Activated naive CD8-positive, alpha-beta T cell treated with anti-CD3 and anti-CD28 coated beads for 36 hours (primary cell): ENCODE measurements at places on chromosomes 16 and 17. TPM values are rescaled to one million over a fixed set of nuclear protein-coding genes. Genes with fewer than 3 reads are reported as not detected.

The KRT17 gene
- total RNA-seq: not detected

The KRTAP16-1 gene
- total RNA-seq: not detected

The FZD2 gene
- not detected for total RNA-seq

The NRN1L gene
- not detected for total RNA-seq

The OR4D1 gene
- 0.22 TPM for total RNA-seq

The HOXB8 gene
- not detected for total RNA-seq

The SLFN12 gene
- 6.0 TPM for total RNA-seq

The TEX14 gene
- total RNA-seq: 0.14 TPM

The ZNF747 gene
- total RNA-seq: 11.2 TPM

The TBC1D26 gene
- total RNA-seq: 0.16 TPM

The NME4 gene
- total RNA-seq: 15.6 TPM

The SEZ6L2 gene
- not detected for total RNA-seq

The CRYBA1 gene
- not detected for total RNA-seq

The JUP gene
- total RNA-seq: 2.7 TPM

The UNKL gene
- total RNA-seq: 24.2 TPM

The SGCA gene
- not detected for total RNA-seq
